ENCODE measurements at places on chromosomes 1 and 21.

DNA sequence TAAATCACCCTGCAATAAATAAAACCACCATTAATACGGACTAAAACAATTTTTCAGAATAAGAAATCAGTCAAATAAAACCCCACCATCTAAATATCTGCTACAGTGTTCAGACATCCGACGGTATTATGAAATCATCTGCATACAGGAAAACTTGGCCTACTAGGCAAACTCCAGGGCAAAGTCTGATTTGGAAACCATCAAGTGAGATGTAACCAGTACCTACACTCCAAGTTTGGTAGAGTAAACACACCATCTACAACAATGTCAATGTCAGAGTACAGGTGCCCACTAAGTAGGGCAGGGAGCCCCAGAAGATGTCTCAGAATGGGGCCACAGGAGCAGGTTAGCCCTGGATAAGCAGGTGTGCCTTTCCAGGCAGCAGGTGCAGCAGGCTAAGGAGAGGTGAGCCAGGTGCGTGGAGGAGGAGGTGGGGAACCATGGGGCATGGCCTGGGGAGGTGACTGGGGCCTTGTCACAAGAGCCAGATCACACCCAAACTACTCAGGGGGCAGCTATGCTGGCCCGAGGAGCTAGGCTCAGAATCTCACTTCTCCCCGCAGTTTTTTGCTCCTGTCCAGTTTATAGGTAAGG is 59.6 kb downstream of the CAPZB start:
- no peak for DNase-seq

GRCh38 chr1:66253330-66253921 is 280.5 kb upstream of the SGIP1 start:
- no peak for DNase-seq

DNA sequence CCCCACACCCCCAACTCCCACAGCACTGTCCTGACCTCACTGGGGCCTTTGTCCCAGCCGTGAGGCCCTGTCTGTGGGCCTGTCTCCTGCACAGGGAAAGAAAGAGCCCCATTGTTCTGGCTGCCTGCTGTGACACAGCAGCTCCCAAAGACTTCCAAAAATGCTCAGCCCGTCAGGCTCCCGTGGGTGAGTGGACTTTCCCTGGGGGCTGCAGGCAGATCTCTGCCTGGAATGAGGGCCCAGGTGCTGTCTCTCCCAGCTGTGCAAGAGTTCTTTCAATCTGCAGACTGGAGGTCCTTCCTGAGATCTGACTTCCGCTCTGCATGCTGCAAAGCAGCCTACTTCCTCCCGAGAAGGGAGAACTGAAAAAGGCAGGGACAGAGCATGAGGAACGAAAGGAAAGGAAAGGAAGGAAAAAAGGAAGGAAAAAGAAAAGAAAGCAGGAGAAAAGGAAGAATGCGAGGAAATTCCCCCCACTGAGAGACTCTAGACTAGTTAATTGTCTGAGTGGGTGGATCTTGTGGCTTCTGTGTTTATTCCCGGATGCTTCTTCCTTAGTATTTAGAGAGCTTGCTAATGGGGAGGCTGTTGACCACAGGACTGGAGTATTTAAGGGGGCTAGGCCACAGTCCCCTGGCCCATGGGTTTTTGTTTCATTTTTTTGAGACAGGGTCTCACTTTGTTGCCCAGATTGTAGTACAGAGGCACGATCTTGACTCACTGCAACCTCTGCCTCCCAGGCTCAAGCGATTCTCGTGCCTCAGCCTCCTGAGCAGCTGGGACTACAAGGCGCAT is 15.0 kb downstream of the NES start:
- peak; percentile 70 for DNase-seq

GRCh38 chr1:4394366-4394765 is 260.0 kb upstream of the AJAP1 start:
- no peak for DNase-seq

DNA sequence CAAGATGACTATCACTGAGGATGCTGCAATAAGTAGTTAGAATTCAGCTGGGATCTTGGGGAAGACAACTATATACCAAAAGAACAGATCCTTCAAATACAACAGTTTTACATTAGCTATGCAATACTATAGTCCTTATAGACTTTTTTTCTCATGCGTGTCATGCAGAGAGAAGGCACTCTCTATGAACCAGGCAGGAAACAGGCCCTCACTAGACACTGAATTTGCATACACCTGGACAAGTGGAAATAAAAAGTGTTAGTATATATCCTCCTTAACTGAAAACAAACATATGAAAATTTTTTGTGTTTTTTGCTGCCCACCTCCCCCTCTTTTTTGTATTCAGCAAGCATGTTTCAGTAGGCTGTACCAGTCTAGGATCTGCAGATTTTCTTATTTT is 29.9 kb downstream of the TMCO1 start:
- DNase-seq = no peak

- no peak for DNase-seq
Measured at GRCh38 chr1:169012416-169012815, 94.1 kb upstream of the ATP1B1 start.
